ENCODE measurements at places on chromosomes 6 and 20.
A peak's percentile ranks its signal among the peaks of the same experiment; 100 is the strongest.

GRCh38 chr6:139099984-139100383 is 34.9 kb upstream of the HECA start:
- no peak for DNase-seq

DNA sequence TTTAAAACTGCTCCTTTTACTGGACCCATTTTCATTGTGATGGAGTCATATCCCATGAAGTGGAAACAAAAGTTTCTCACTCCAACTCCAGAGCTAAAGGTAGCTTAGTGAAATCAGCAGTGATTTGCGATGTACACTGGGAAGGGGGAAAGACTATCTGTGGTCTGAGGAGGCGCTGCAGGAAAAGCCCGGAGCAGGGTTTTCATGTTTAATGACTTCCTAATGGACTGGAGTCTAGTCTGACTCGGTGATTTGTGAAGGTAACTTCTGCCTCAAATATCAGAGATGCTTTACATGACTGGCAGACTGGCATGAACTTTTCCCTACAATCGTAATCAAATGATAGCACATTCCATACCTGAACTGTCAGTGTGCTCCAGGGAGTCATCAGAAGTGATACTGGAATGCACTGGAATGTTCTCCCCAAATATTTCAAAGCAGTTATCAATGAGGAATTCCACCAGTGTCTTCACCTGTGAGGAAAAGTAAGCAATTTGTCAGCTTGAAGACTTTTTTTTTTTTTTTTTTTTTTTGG is 7.0 kb downstream of the TAGAP start:
- DNase-seq = no peak

DNA sequence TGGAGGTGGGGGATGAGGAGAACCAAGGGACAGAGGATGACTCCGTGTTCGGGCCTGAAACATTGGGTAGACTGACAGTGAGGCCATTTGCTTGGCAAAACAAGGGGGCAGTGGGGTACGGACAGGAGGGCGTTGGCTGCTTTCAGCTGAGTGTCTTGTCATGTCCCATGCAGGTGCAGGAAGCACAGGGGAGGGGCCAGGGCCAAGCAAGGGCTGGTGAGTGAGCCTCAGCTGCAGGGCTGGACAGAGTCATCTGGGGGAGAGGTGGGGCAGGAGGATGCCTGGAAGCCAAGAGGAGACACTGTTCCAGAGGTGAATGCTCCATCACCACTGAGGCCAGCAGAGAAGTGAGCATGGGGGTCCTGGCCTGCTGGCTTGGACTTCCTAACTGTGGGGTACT is 78.4 kb downstream of the ERMARD start:
- DNase-seq = no peak

DNA sequence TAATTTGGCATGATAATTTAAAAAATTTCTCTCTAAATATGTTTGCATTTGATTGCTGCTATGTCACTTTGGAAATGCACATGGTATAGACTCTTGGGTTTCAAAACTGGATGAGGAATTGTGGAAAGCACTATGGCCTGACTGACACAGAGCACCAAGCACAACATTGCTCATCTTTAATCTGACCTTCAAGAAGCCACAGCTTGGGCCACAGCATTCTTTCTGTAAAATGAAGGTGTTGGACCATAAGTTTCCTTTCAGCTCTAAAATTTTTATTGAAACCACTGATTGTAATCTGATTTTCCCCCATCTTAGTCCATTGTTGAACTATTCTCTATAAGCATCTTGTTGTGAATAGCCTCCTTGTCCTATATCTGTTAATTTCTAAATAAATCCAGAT is 41.0 kb downstream of the QKI start:
- no peak for DNase-seq

DNA sequence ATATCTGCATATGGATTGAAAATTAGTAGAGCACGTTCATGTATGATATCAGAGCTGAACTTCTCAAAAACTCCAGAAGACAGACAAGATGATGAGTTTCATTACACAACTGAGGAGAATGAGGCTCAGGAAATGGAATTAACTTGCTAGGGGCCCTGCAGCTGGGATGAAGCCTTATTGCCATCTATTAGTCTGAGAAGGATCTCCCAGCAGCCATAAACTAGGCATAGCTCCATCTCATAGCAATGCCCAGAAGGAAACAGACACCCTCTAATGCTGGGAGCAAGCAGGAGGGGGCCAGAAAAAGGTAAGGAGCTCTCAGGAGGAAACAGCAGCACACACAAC is 18.0 kb downstream of the TFEB start:
- DNase-seq = no peak

DNA sequence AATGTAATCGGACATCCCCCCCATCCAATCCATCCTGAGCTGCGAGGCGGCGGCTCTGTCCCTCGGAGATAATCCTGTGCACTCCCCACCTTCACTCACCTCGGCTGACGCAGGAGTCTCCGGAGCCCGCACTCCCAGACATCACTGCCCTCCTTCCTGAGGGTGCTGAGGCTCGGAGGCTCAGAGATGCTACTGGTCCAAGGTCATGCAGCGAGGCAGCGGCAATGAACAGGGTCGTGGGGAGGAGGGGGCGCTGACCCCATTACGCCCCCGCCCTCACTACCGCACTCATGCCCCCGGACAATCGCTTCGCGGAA is 485 bp downstream of the ADISSP start:
- DNase-seq = peak; percentile 49

- DNase-seq = no peak
These were observed at the start of gene STK35 for GRCh38 chr20:2101057-2101864. Gene STK35, plus strand, starts transcription at chr20:2101827. Its CDS starts 55 bp downstream, at chr20:2101882.

- DNase-seq = no peak
These were observed 58.8 kb upstream of the MPC1 start for GRCh38 chr6:166441325-166442078.

DNA sequence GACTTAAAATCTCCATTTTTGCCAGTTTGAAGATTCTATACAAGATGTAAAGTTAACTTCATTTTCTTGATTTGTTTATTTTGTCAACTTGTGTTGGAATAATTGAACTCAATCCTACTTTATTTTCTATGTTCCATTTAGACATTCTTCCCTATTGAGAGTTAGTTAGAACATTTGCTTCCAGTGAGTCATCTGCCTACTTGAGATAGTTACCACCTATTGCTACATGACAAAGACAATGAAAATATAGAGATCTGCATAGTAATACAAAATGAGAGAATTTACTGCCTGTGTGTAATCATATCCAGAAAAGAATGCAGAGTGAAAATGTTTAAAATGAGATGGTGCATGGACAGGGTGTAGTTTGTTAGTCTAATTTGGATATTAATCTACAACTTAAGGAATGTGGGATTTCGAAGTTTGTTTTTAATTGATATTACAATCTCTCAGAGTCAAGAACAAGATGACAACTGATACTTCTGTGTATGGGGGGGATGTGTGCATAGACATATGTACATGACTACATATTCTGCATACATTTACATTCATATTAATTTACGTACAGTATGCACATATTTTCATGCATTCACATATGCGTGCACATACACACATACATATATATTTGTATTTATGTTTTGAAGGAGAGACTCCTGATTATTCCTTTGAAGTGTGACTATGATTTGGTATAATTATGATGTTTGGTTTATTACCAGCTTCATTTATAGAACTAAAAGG is 420.1 kb downstream of the NKAIN2 start:
- no peak for DNase-seq

- no peak for DNase-seq
These were observed 68.8 kb downstream of the CDS2 start for GRCh38 chr20:5195655-5196054.

DNA sequence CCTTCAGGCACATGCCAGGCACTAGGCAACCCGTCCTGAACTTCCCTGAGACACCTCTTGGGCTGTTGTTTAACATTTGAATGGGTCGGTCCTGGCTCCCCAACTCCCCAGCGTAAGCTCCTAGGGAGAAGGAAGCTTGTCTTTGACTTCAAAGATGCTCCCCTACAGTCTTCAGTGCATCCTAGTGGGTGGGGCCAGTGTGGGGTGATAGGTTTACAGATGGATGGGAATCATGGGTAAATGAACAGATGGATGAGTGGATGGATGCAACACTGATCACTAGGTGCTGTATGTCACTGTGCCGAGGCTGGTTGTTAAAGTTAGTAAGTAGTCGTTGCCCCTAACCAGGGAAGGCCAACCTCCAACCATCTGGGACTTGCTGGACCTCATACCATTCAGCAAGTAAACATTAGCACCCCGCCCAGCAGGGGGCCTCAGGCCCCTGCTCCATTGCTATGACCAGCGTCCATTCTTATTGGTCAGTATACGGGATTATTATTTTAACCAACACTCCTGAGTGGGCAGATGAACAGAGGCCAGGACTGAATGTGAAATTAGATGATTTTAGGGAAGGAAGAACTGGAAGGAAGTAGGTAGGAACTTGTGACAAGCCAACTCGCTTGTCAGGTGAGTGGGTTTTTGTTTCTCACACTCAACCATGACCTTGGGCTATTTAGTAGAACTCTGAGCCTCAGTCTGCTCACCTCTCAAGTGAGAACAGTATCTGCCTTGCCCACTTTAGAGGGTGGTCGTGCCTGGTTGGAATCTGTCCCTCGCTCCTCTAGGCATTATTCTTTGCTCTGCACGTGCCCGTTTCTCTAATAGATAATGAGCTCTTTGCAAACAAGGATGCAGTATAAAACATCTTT is 82.9 kb upstream of the FOXP4 start:
- no peak for DNase-seq

GRCh38 chr6:11972806-11973205 is 39.3 kb upstream of the HIVEP1 start:
- no peak for DNase-seq

- DNase-seq = no peak
These were observed 85.7 kb downstream of the DCDC2 start for GRCh38 chr6:24272148-24272547.

GRCh38 chr6:120230008-120230407 is 880.4 kb upstream of the MAN1A1 start:
- DNase-seq = no peak

DNA sequence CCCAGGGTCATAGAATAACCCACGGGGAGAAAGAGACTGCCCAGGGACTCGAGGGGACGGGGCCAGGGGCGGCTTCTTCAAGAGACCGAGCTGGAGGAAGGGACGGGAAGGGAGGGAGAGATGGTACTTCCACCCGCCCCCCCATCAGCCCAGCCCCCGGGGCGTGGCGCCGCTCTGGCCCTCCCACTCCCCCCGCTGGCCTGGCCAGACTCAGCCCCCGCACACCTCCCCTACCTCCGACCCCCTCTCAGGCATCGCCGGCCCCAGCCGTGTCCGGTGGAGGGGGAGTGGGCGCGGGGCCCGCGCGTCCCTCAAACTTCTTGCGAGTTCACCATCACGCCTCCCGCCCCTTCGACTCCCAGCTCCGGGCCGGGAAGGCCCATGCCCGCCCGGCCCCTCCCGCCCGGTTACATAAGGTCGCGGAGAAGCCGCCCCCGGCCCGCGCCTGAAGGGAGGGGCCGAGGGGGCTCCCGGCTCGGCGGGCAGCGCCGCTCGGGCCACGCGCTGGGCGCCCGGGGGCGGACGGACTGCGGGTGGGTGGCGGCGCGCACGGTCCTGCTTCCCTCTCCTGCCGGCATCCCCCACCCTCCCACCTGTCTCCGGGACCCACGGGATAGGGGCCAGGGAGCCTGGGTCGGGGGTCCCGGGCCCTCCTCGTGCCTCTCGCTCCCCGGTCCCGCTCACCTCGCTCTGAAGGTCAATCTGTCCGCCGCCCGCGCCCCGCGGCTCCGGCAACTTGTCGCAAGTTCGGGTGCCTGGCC is 562 bp downstream of the TFEB start:
- peak; percentile 56 for DNase-seq

DNA sequence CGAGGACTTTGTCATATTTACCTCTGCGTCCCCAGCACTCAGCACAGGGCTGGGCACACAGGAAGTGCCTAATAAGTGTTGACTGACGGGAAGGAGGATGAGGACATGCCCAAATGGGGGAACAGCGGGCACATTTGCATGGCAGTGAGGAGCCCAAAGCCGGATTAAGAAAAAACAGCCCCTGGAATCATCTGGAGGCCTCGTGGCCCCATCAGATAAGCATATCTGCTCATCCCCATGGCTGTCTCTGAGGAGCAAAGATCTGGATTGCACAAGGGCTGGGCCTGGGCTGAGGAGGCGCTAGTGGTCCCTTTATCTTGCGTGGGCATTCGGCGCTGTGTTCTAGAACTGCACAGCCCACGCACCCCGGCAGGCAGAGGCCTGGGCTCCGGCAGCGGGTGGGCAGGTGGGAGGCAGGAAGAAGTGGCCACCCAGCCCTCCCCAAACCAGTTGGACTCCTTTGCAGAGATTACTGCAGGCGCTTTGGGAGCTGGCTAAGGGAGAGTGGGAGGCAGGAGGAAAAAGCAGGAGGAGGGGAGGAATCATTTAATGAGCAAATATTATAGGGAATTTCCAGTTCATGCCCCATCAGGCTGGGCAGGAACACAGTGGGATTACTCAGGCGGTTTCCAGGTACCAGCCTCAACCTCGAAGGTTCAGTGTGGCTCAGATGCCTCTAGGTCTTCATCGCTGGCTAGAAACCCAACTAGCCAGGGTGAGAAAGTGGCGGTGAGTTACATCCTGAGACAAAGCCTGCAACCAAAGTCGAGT is 108.1 kb downstream of the CEBPB start:
- DNase-seq = no peak

DNA sequence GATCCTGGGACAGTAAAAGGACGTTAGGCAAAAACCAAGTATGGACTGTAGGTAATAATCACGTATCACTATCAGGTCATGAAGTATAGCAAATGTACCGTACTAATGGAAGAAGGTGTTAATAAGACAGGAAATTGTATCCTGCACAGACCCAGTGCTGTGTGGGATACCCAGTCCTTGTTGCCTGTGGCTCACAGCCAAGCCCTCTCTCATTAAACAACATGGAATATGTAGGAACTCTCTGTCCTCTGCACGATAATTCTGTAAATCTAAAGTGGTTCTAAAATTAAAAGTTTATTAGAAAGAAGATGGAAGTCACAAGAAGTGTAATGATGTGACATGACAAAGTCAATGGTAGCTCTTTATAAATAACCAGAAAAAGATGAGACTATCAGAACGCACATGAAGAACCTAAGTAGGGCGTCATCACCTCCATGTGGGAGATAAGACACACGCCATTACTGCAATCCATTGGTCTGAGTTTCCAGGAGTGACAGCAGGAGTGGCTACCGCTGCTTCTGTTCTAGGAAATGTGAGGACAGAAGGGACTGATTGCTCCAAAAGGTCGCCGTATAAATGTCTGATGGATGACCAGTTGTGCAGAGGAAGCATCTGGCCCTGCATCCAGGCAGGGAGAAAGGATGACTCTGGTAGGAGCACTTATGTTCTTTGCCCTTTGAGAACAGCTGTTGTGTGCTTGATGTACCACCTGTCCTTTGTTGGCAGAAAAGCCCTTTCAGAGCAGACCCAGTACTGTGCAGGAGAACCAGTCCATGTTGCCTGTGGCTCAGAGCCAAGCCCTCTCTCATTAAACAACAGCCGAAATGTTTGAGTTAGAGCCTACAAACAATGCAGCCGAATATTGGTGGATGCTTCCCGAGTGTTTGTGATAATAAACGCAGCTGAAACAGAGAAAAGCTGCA is 125.6 kb downstream of the FIG4 start:
- DNase-seq = peak; percentile 9

- peak; percentile 84 for DNase-seq
These were observed 1.0 kb downstream of the LRP11 start for GRCh38 chr6:149862922-149863697.

GRCh38 chr20:50121858-50122271 is 8.9 kb upstream of the UBE2V1 start:
- no peak for DNase-seq
